ENCODE measurements at places on chromosomes 2 and 18.

DNA sequence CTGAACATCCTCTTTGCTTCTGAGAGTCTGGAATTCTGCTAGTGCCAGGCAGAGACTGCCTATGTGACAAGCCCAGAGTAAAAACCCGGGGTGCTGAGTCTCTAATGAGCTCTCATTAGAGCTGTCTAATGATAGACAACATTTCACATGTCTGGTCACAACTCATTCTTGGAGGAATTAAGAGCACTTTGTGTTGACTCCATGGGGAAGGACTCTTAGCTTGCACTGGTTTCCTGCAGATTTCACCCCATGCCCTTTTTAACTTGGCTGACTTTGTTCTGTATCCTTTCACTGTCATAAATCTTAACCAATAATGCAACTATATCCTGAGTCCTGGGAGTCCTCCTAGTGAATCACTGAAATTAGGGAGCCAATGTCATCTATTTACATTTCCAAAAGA is 33.5 kb downstream of the FBXO15 start:
- DNase-seq = no peak

DNA sequence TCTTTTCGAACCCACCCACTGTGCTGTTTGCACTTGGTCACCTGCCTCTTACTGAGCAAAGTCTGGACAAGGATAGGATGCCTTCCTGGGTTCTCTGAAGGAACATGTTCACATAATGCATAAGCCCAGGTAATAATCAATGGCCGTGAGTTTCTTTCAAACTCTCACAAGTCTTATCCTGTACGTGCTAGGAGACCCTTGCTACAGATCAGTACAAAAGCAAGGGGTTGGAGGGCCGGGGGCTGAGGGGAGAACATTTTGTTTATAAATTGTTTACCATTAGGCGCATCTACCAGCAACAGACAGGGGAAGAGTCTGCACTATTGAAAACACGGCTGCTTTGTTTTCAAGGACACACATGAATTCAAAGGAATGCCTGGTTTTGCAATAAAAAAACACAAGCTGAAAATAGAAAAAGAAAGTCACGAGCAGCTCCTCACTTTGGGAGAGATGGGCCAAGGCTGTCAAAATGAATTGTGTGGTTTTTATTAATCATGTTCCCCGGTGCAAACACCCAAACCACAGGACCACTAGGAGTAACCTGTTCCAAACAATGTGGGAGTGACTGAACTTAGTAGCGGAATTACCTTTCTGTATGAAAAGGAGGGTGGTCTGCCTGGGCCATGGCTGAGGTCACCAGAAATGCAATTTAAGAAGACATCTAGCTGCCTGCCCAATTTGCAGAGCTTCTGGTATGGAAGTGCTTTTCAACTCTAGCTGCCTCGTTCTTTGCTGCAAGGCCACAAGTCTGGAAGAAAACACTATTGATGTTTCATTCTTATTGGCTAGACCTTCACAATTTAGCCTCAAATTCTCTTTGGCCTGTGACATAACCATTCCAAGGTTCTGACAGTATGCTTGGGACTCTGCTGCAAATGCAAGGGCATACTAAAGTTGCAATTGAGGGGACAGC is 73.5 kb downstream of the CCBE1 start:
- no peak for DNase-seq

DNA sequence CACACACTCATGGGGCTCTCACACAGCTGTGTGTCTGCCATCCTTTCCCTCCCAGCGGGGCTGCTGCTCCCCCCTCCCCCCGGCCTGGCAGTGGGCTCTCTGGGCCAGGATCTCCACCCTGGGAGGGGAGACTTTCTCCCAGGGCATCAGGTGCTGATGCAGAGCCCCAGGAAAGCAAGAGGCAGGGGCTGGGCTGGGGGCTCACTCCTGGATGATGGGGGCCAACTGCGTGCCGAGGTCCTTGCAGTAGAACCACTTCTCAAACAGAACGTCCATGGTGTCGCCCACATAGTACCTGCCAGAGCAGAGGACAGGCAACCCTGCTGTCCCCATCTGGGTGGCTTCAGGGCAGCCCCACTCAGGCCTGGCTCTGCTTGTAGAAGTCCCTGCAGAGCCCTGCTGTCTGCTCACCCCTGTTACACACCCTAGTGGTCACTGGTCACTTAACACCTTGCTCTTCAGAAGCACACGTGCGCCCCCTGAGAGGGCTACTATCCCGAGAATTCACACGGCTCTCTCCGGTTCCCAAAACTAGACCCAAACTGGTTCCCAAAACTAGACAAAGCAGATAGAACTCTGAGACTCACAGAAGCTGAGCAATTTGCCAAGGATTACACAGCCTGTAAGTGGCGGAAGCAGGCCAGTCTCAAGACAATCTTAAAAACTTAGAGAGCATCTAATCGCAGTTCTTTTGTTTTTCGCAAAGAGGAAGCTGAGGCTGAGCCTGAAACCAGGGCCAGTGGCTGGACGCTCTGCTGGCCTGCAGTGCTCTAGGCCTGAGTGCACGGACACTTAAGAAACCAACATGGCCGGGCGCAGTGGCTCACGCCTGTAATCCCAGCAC is 6.6 kb upstream of the OXER1 start:
- DNase-seq = peak; percentile 89

DNA sequence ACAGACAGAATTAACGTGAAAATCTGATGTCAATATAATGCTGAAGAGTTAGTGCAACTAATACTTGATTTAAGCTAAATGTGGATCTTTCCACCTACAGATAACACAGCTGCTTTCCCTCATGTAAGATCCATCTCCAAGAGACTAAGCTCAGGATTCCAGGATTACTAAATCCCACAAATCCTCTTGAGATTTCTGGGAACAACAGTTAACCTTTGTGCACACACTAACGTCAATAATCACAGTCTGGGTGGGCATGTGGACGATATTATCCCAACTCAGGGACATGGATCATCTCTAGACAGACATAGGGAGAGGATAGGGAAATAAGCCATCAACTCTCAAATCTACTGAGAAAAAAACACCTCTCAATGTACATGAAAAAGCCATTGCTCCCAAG is 432.6 kb downstream of the SATB2 start:
- no peak for DNase-seq

- DNase-seq = no peak
These were observed 297.7 kb upstream of the DOK6 start for GRCh38 chr18:69102959-69103358.

GRCh38 chr18:68548904-68549870 is 165.7 kb downstream of the TMX3 start:
- no peak for DNase-seq

DNA sequence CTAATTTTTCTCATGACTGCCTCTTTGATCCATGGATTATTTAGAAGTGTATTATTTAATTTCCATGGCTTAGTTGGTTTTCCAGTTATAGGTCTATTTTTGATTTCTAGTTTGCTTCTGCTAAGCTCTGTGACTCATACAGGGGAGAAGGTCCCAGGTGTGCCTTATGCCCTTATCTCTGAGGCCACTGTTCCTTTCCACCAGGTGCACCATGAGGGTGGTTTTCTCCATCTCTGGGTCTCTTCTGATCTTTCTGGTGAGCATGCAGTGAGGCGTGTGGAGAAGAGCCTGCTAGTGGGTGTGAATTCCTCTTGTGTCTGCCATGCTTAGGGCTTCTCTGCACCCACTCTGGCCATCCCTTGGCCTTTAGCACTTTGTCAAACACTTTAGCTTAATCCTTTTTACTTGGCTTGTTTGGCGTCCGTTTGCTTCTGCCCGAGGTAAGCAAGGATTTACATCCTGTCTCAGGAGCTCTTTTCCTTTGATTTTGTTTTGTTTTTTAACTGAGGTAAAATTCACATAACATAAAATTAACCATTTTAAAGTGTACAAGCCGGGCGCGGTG is 129.8 kb upstream of the ARL4C start:
- no peak for DNase-seq

DNA sequence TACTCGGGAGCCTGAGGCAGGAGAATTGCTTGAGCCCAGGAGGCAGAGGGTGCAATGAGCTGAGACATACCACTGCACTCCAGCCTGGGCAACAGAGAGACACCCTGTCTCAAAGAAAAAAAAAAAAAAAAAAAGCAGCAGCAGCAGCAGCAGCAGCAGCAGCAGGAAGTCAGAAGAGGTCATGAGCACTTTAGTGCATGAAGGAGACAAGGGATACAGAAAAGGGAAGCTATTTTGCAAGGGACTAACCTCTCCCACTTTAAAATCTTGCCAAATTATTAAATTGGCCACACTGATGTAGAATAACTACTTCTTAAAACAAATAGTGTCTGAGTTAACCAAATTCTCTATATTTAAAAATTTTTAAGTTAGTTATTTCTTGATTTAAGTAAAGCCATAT is 113.4 kb upstream of the PDE1A start:
- DNase-seq = no peak

DNA sequence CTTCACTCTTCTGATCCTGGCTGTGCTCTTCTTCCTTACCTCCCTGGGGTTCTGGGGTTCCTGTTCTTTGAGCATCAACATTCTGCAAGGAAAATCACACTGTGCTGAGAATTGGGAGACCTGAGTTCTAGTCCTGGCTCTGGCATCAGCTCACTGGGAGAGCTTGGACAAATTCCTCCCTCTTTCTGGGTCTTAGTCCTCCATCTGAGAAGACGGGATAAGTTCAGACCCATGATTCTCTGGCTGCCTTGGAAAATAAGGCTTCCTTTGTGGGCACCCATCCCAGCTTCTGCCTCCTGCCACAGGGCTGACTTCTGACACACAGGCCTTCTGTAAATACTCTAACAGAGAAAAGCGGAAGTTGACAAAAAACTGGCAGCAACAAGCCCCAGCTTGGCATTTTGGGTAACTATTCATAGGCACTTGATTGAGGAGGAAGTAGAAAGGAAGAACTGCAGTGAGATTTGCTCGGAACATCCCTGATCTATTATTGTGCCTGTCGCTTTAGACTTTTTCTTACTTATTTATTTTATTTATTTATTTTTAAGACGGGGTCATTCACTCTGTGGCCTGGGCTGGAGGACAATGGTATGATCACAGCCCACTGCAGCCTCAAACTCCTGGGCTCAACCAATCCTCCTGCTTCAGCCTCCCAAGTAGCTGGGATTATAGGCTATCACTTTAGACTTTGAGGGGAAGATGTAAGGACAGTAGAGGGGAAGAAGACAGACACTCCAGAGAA is 7.9 kb downstream of the PCBP1 start:
- DNase-seq = no peak

GRCh38 chr2:35978218-35978617 is 377.4 kb upstream of the CRIM1 start:
- DNase-seq = no peak

DNA sequence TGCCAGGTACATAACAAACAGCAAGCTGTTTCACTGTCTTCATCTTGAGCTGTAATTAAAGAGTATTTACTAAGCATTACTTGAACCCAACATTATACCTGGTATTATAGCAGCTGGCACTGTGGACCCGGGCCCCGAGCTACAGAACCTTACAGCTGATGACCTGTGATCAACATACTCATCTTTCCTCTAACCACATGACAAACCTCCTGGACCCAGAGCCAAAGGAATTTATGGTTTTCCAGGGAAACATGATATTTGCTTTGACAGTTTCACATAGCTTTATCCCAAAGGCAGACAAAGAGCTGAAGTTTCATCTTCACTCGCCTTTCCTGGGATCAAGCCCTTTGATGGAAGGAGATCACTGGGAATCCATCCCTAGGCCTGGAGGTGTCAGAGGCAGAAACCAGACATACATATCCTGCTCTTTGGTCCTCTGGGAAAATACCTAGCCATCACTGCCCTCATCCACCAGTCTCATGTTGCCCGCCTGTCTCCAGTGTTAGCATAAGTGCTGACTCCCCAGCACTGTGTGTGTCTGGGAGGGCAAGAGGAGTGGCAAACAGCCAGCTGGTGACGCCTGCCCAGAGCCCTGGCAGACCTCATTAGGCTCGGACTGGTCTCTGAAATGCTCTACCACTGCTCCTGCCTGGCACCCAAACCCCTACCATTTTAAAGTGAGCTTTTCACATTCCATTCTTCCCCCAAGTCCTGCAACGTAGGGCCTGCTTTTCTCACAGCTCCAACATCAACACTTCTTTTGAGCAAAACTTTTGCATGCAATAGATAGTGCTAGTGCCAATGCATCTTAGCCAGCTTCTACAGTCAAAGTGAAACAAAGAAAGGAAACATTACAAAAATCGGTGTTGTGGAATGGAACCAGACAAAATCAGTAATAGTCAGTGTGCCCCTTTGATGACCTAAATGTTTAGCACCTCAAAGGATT is 138.8 kb upstream of the CTAGE1 start:
- no peak for DNase-seq

- DNase-seq = no peak
These were observed 245.4 kb downstream of the RAD51AP2 start for GRCh38 chr2:17272652-17273525.

GRCh38 chr2:236354056-236354940 is 90.1 kb upstream of the ASB18 start:
- no peak for DNase-seq

DNA sequence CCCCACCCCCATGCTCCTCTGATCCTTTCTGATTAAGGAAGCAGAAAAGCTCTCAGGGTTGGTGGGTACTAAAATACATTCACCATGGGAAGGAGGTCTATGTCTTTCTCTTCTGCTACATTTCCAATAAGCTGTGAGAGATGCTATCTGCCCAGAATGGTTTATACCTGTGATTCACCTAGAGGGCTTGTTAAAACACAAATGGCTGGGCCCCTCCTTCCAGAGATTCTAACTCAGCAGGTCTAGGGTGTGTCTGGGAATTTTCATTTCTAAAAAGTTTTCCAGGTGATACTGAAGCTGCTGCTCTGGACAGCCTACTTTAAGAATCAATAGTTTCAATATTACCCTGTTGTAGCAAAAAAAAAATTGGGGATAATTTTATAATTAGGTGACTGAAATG is 772.2 kb upstream of the ZEB2 start:
- DNase-seq = no peak

- DNase-seq = peak; percentile 42
These were observed 202.1 kb downstream of the RNF144A start for GRCh38 chr2:7119132-7119835.

- DNase-seq = no peak
These were observed 6.2 kb downstream of the PARD3B start for GRCh38 chr2:204551512-204551863.

DNA sequence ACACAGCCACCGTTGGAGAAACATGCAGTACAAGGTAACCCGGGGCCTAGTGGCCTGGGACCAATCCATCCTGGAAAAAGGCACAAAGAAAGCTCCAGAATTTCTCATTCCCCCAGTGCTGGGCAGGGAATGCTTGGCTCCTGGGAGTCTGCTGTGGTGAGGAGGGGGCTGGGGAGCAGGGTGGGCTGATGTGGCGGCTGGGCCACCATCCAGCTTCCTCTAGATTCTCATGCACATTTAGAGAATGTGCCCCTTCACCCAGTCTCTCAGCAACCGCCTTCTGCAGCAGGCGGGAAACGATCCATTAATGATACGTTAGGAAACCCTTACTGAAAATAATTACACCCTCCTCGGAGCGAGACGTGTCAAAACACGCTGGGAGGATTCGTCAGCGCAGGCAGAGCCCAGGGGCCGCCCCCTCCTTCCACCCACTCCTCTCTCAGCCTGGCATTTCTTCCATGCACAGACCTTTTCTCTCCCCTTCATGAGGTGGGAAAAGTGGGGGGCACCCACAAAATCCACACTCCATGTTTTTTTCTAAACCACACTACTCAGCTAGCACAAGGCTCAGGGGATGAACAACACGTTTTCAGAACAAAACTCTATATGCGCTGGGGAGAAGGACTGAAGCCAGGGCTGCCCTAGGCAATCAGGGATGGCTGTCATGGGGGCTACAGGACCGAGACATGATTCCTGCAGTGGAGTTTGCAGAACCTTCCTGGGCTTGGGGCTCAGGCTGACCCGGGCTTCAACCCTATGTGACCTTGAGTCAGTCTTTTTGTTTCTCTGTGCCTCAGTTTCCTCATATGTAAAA is 56.1 kb upstream of the SMAD7 start:
- DNase-seq = no peak

GRCh38 chr18:76490670-76491472 is 4.2 kb downstream of the ZNF516 start:
- DNase-seq = no peak

- DNase-seq = no peak
These were observed 32.4 kb downstream of the TMEM177 start for GRCh38 chr2:119711352-119711751.
